ENCODE measurements at places on chromosomes 11 and 22. TPM values are rescaled to one million over a fixed set of nuclear protein-coding genes. Genes with fewer than 3 reads are reported as not detected.

The PDHX gene
- 69.9 TPM for total RNA-seq

DNA sequence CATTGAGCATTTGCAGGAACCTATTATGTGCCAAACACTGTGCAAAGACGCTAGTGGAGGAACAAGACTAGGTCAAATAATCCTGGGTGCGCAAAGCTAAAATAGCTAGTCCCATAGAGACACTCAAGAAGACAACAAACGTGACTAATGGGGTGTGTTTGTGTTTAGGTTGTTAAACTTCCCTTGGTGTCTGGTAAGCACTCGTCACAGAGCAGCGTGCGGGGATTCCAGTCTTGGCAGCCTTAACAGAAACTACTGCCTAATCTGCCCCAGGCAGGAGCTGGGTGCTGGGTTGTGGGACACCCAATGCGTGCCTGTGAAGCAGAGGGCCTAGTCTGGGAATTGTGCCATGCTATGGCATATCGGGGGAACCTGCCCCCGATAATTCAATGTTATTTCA lies 10.8 kb upstream of the CALCB start:
- no peak for DNase-seq

GRCh38 chr22:19287889-19288288 lies 3.6 kb downstream of the CLTCL1 start:
- DNase-seq, result no peak

The THY1 gene
- total RNA-seq, result 6.3 TPM

GRCh38 chr11:65898656-65899355 lies 1.4 kb downstream of the FOSL1 start:
- DNase-seq, result no peak

The CAVIN3 gene
- total RNA-seq, result 71.8 TPM

- DNase-seq, result no peak
Measured at GRCh38 chr11:12768726-12769673, 94.8 kb downstream of the TEAD1 start.

The OLFML1 gene
- 0.35 TPM for total RNA-seq

The DGAT2 gene
- total RNA-seq, result 36.4 TPM

- DNase-seq, result no peak
Measured at GRCh38 chr11:103926990-103927389, 109.5 kb upstream of the DDI1 start.

DNA sequence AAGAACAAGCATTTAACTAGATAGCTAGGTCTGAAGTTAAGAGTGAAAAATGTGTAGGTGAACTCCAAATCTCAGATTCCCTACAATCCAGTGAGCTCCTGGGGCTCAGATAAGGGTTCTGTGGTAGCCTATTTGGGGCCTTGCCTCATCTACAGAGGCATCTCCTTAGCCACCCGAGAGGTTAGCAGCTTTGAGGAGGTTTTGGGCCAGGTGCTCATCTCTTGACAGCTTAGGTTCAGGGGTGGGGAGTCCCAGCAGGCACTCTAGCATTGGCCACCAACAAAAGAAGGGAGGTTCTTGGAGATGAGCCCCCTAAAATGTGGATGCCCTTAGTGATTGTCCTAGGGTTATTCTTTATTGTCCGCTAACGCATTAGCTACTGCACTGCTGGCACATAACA lies 184.4 kb upstream of the B3GAT1 start:
- DNase-seq, result no peak

The LDLRAD3 gene
- 6.2 TPM for total RNA-seq

Data from cardiac muscle cell (in vitro differentiated cells and primary cell).